ENCODE measurements at places on chromosomes 16 and 17.

DNA sequence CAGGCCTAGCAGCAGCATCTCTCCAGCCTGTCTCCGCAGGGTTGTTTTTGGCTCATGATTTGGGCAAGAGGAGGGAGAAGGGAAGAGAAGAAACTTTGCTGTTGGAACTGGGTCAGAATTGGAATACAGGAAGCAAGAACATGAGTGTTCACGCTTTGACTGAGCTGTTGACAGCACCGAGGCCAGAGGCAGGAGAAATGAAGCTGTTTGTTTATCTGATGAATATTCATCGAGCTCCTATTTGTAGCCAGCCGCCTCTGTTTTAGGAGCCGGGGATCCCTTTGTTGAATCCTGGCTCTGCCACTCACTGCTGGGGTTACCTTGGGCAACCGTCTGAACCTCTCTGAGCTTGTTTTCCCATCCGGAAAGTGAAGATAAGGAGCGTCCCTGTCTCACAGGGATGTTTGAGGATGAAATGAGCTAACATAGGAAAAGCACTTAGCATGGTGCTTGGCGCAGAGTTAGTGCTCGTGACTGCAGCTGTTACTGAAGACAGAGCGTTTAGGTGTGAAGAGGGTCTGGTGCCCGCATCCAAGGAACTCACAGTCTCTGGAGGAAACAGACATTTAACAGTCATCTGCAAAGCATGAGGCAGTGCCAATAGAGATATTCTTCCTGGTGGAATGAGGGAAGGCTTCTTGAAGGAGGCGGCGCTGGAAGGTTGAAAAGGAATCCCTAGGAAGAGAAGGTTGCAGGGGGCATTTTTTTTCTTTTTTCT is 29.2 kb downstream of the RAP1GAP2 start:
- DNase-seq: no peak

DNA sequence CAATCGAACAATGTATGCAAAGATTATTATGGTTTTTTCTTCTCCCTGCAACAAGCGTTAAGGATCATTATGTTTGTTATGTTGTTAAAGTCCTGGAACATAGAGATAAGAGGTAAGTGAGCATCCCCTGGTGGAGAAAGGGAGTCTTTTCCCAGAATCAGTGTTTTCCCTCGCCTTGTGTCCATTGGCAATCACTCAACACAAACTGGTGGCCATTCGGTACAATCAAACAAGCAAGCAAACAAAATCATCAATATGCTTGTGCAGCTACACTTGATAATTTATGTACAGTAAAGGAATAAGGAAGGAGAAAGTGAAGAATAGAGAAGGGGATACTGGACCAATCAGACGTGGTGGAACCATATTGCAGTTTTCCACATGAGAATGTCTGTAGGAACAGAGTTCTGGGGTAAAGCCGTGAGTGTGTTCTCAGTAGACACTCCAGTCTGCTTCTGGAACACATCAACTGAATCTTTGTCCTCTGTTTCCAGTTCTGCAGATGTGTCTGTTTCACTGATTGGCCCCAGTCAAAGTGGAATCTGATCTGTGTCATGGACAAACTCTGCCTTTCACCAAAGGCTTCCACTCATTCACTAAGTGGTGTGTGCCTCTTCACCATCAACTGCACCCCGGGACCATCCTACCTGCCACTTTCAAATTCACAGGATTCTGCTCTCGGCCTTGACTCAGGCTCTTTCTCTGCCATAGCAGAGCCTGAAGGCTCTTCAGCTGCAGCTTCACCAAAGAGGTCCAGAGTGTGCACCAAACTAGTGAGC is 169.5 kb downstream of the AHSP start:
- no peak for DNase-seq

- no peak for DNase-seq
Observed at GRCh38 chr16:12170103-12171040, 193.8 kb downstream of the SNX29 start.

GRCh38 chr16:31714903-31715504 is 158.6 kb upstream of the ZNF267 start:
- no peak for DNase-seq

- DNase-seq: no peak
Observed at GRCh38 chr17:1078831-1079561, 82.1 kb downstream of the TIMM22 start.

DNA sequence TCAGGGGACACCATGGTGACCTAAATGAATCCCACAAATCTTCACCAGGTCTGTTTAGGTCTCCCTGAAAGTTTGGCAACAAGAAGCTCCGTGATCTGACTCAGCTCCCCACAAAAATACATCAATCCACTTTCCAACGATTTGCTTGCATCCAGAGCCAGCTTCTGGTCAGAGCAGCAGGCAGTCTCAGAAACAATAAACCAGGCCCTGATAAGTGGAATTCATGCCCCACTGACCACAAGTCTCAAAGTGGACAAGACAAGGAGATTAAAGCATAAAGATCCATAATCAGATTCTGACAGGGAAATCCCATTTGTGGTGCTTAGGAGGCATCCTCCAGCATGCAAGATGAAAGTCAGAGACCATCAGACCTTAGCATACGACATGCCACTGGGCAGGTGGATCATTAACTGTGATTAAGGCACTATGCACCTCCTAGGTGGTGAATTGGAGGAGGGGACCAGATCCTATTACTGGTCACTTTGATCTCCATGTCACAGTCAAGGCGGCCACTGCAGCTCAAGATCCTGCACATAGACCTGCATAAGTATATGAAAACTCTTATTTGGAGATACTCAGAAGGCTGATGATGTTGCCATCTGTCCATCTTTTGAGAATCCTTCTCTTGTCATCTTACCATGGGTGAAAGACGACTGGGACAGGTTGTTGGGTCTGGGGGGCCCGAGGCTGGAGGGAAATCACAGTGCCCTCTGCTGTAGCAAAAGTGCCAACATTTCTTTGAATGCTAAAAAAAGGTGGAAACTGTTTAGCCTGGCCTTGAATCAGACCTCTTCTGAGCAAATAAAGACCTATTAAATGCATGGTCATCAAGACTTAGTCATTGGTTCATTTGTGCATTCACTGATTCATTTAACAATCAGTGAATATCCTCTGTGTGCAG is 309.2 kb upstream of the CCL2 start:
- DNase-seq: no peak

DNA sequence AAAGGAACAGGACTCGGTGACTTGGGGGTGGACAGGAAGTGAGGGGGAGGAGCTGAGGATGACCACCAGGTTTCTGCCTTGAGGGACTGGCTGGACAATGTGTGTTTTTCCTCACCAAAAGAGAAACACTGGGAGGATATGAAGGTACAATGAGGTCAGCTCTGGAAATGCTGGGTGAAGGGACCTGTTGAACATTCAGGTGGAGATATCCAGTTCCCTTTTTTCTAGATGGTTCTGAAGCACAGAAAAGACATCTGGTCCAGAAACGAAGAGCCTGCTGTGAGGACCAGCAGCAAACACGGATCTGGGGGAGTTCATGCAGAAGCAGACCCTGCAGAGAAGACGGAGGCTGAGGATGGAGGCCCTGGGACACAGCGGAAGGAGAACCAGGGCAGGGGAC is 17.5 kb downstream of the ARHGAP17 start:
- DNase-seq: no peak

DNA sequence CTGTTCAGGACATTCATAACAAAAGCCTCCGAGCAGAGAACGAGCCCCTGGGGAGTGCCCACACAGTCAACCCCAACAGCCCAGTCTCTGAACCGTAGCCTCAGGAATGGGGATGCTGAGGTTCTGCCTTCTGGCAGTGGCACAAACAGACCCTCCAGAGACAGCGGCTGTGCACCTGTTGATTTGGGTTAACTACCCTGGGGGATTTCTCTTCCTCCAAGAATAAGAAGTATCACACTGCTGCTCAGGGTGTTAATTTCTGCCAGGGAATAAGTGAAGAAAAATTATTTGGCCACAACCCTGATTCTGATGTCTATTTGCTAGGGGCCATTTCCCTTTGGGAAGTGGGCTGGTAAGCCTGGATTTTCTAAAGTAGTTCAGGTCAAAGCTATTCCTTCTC is 51.0 kb upstream of the PIRT start:
- DNase-seq: no peak

GRCh38 chr16:73054813-73055482 is 7.0 kb upstream of the ZFHX3 start:
- DNase-seq: no peak

GRCh38 chr17:8470447-8471047 is 34.9 kb downstream of the NDEL1 start:
- no peak for DNase-seq

DNA sequence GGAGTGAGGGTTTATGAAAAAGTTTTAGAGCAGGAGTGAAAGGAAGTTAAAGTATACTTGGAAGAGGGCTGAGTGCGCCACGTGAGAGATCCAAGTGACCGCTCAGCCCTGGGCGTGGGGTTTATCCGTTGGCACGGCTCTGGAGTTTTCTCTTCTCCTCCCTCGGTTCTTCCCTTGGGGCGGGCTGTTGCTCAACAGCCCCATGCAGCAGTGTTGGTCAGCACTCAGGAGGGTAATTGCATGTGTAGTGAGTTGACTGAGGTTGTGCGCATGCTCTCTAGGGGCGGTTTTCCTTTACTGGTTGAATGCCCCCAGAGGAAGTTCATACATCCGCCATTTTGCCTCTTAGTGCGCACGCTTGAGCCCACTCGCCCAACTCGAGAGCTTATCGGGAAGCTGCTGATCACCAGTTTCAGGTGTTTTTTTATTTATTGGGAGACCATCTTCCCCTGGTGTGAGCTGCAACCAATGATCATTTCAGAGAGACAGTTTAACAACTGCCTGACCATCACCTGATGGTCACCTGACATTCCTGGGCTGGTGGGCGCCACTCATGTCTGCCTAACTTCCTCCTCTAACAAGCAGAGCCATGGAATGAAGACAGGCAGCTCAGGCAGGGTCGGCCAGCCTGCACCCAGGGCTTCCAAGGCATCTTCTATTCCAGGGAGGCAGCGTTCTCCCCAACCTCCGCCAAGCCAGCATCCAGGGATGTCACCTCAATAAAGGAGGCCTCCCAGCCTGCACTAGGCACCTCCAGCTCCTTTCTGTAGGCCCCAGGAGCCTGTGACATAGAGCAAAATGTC is 41.3 kb upstream of the DNAH17 start:
- no peak for DNase-seq

GRCh38 chr16:31542763-31543162 is 15.1 kb downstream of the AHSP start:
- DNase-seq: no peak

DNA sequence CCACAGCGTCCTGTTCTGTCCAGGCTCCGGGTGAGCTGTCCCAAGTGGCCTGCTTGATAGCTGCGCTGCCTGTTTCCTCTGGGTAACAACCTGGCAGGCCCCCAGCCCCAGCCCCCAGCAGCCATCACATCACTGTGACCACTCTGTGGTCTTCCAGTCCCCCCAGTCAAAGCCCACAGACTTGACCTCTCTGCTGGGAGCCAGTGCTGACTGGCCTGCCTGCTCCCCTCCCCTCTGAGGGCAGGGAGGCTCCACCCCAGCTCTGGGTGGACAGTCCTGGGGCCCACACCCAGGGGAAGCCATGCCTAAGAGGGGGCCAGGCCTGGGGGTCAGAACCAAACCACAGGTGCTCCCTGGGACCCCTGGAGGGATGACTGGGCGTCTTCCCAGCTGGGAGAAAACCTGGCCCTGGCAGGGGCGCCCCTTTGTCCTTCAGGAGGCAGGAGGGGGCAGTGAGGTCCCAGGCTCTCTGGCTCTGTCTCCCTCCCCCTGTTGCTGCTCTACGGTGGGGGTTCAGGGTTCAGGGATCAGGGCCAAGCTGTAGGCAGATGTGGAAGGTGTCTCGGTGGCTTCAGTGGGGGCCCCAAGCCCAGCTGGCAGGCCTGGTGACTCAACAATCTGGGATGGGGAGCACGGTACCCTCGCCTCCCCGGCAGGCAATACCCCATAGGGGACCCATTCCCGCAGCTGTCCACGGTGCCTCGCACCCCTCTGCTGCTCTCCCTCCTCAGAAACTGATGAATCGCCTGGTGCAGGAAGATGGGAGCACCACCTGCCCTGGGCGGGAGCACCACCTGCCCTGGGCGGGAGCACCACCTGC is 1.8 kb upstream of the SLC16A3 start:
- DNase-seq: no peak

DNA sequence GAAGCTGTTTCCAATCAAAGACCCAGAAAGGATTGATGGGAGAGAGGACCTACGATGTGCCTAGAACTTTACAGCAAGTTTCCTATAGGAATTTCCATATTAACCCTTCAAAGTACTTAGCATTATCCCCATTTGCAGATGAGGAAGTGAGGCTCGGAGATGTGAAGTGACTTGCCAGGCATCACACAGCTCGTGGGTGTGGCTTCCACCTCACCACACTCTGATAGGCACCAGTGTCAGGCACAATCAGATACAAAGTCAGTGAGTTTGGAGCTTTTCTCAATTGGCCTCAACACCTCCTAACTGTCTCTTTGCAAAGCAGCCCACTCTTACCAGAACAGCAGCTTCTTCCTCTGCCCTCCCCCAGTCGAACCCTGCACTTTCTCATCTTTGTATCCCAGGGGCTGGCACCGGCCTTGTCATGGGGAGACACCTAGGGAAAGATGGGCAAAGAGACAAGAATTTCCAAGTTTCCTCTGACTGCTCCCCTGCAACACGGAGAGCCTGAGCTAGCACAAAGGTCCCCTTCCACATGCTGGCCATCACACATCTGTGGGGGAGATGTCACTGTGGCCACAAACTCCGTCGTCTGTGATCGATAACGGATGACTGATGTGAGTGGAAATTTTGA is 37.4 kb upstream of the CCL1 start:
- DNase-seq: no peak

- DNase-seq: no peak
Observed at GRCh38 chr16:8310323-8310722, 280.0 kb downstream of the TMEM114 start.

- no peak for DNase-seq
Observed at GRCh38 chr16:57749101-57749692, 13.6 kb downstream of the KATNB1 start.

- DNase-seq: peak; percentile 37
Observed at GRCh38 chr17:62807812-62808575, at the start of gene MARCHF10. MARCHF10 (minus strand) TSS chr17:62808314; CDS start chr17:62801735, 6,579 bp downstream.

DNA sequence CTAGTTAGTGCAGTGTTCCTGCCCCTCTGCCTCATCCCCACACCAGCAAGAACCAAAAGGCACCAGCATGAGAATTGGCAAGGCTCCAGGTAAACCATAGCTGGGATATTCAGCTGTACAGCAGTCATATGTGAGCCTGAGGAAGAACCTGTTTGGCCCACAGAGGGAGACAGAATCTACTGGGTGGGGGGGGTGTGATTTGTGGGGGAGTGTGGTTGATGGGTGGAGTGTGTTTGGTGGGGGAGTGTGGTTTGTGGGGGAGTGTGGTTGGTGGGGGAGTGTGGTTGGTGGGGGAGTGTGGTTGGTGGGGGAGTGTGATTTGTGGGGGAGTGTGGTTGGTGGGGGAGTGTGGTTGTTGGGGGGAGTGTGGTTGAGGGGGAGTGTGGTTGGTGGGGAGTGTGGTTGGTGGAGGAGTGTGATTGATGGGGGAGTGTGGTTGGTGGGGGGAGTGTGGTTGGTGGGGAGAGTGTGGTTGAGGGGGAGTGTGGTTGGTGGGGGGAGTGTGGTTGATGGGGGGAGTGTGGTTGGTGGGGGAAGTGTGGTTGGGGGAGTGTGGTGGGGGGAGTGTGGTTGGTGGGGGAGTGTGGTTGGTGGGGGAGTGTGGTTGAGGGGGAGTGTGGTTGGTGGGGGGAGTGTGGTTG is 19.5 kb downstream of the MINK1 start:
- peak; percentile 12 for DNase-seq
